ENCODE measurements at places on chromosomes 13 and 19.

GRCh38 chr19:41376241-41376997, at the start of gene TMEM91:
Gene TMEM91 (plus strand): TSS chr19:41376533. CDS start chr19:41378310, 1,777 bp downstream.
- DNase-seq: no peak

- DNase-seq: no peak
Observed at GRCh38 chr13:80873589-80873988, 532.7 kb upstream of the SPRY2 start.

DNA sequence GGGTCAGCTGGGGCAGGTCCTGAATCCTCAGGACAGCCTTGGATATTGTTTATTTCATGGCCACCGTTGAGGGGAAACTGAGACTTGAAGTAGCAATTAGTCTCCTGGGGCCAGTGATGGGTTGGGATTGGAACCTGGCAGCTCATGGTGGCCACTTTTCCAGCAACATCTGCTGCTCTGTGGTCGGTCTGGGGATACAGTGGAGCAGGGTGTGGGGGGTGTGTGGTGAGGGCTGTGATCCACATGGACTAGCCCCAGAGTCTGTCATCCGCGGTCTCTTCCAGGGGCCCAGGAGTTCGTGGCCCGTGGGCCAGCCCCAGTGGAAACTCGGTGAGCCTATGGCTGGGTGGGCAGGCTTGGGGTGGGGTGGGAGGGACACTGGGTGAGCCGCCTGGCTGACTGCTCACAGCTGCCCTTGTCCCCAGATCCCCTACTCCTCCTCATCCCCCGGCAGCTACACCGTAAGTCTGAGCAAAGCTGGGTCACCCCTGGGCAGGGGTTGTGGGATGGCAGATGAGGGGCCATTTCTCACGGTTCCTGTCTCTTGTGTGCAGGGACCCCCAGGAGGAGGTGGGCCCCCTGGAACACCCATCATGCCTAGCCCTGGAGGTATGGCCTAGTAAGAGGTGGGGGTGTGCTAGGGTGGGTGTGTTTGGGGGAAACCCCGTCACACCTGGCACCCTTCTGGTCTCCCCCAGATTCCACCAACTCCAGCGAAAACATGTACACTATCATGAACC, 5.5 kb downstream of the ISYNA1 start:
- DNase-seq: no peak

DNA sequence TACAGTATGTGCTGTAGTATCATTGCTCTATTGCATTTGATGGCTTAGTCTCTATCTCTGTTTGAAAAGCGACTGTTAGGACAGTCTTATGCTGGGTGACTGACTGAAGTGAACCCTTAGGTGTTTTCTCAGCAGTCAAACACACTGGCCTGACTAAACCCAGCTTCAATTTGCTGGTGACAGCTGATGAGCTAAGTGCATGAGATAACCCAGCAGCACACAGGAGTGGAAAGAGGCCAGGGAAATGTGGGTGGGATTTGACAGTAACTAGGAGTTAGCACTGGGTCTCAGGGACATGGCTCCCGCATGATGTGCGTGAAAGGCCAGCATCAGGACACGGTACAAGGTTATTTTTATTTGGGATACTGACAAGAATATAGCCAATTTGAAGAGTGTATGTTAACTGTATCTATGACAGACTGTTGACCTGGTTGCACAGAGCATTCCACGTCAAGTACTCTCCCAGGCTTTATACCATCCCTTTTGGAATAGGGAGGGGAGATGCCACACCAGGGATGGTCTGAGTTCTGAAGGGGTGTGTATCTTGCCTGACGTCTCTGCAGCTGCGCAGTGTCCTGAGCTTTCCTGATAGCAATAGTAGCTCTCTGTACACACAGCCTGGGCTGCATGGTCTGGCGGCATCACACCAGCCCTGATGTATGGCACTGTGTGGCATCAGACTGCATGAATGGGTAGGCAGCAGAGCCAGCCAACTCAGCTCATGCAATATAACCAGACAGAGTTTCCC, 144.8 kb downstream of the FLT1 start:
- DNase-seq: no peak

GRCh38 chr13:105207572-105208293, 1327.7 kb downstream of the EFNB2 start:
- no peak for DNase-seq

DNA sequence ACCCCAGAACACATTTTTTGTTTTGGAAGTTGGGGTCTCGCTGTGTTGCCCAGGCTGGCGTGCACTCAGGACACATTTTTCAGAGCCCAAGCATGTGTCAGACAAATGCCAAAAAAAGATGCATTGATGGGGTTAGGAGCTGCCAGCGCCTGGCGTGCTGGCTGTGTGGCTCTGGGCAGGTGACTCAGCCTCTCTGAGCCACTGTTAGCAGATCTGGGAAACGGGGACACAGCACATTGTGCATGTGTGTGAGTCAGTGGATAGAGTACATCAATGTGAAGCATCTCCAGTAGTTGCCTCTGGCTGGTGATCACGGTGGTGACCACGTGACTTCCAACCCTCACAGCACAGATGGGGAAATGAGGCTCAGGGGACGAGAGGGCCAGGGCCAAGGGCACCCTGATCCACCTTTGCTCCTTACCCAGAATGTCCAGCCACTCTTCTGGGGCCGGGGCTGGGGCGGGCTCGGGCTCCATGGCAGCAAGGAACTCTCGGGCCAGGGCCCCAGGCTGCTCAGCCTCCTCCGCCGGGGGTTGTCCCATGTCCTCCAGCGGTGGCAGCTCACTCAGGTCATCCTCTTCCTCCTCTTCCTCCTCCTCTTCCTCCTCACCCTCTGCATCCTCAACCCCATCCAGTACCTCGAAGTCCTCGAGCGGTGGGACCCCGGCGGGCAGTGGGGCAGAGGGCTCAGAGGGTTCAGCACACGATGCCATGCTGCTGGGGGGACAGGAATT, 1.9 kb downstream of the FKBP8 start:
- no peak for DNase-seq

- DNase-seq: no peak
Observed at GRCh38 chr19:5593343-5594255, 25.8 kb upstream of the TINCR start.

DNA sequence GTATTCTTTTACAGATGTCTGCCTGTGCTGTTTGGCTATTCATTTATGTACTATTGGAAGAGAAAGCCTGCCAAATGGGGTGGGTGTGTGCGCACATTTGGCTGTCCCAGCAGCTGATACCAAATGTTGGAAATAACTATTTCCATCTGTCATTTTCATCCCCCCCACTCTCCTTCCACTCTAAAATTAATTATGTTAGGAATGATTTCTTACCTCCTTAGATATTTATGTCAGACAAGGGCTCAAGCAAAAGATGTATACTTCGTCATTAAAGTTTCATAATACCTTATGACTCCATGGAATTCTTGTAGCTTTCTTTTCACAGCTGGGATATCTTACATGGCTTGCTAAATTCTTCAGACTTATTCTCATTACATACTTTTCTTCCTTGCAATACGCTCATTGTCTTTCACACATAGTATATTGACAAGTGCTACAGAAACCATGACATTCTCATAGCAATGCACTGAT, 18.6 kb downstream of the ITM2B start:
- DNase-seq: no peak

- DNase-seq: no peak
Observed at GRCh38 chr19:7507884-7508283, 8.0 kb upstream of the ZNF358 start.

DNA sequence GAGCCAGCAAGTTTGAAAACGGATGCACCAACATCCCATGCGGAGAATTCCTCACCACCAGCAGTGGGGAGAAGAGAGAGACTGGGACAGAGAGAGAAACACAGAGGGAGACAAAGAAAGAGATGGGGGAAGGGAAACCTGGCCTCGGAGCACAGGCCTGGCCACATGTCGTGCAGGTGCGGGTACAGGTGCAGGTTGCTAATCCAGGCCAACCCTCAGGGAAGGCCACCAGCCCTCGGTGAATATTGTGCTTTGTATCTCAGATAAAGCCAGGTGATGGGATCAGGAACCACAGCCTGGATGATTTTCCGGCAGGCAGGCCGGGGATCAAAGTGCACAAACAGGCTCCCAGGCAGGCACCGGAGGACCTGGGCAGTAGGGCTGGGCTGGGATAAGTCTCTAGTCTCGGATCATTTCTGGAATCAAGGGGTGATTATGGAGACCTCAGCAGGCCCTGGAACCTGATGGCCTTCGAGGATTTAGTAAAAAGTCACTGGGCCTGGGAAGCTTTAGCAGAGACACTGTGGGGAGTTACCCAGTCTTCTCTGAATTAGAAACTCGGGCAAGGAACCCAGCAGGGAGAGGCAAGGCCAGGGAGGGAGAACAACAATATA, 3.7 kb downstream of the GAS6 start:
- no peak for DNase-seq

DNA sequence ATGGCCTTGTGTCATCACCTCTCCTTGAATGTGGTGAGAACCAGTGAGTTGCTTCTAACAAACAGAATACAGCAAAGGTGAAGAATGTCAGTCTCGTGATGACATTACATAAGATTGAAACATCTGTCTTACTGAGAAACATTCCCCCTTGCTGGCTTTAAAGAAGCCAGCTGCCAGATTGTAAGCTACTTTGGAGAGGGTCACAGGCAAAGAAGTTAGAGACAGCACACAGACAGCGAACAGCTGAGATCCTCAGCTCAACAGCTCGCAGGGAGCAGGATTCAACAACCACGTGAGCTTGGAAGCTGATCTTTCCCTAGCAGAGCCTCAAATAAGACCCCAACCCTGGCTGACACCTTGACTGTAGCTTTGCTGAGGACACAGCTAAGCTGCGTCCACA, 367.9 kb downstream of the LIG4 start:
- DNase-seq: no peak

DNA sequence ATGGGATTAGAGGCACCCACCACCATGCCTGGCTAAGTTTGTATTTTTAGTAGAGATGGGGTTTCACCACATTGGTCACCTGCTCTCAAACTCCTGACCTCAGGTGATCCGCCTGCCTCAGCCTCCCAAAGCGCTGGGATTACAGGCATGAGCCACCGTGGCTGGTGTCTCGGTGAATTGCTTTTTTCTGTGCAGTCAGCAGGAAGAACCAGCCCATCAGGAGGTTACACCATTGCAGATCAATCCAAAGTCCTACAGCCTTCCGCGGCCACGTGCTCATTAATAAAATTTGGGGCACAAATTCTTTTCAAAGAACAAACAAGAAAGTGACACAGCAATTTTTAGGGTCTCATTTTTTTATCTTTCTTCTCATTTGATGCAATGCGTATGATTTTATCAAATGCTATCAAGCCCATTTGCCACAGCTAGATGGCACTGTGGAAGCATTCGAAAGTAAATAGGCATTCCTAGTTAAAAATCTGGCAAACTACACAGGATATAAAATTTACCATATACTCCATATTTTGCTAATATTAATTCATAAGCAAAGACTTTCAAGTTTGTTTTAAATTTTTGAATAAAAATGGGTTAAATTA, 54.4 kb upstream of the ZNF835 start:
- no peak for DNase-seq

- no peak for DNase-seq
Observed at GRCh38 chr13:45575830-45576180, 39.7 kb downstream of the ERICH6B start.

- no peak for DNase-seq
Observed at GRCh38 chr19:50330365-50331078, 1.3 kb upstream of the KCNC3 start.

DNA sequence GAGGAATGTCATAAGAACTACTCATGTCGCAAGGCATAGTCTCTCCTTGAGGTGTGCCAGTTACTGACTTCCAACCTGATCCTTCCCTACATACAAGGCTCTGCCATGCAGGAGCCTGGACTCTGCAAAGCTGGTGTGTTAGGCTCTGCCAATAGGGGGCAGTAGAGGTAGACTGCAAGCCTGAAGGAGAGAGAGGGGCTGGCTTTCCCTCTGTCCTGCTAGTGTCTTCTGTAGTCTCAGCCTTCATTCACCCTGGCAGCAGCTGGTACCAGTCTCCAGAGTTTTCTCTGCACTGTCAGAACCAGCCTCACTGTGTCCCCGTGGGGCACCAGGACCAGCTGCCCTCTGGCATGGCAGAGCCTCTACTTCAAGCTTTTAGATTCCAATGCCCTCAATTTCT, 14.5 kb downstream of the SHISA2 start:
- no peak for DNase-seq

DNA sequence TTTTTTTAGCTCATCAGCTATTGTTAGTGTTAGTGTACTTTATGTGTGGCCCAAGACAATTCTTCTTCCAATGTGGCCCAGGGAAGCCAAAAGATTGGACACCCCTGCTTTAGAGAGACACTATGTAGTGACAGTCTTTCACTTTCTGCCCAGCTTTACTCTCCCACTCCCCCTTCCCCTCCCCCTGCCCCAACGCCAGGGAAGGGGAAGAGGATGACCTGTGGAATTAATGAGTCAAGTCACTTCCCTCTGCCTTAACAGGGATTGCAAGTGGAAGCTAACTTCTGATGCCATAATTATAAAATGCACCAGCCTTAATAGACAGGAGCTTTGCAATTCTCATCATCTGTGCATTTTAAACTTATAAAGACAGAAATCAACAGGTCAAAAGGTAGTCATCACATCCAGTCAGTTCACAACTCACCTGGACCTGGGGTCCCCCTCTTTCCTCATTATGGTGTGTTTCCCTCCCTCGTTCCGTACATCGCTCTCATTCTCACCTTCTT, 1.6 kb downstream of the ZNF415 start:
- DNase-seq: no peak

GRCh38 chr19:21269813-21270212, 59.4 kb downstream of the ZNF708 start:
- DNase-seq: no peak

- peak; percentile 34 for DNase-seq
Observed at GRCh38 chr13:102915393-102915930, 69.6 kb downstream of the ERCC5 start.

- no peak for DNase-seq
Observed at GRCh38 chr13:74134777-74135325, 647 bp upstream of the KLF12 start.

- DNase-seq: no peak
Observed at GRCh38 chr19:18645035-18645511, 8.2 kb downstream of the KLHL26 start.

- no peak for DNase-seq
Observed at GRCh38 chr19:7637374-7638256, 705 bp downstream of the STXBP2 start.

GRCh38 chr19:2538096-2538757, 62.3 kb downstream of the GADD45B start:
- no peak for DNase-seq

DNA sequence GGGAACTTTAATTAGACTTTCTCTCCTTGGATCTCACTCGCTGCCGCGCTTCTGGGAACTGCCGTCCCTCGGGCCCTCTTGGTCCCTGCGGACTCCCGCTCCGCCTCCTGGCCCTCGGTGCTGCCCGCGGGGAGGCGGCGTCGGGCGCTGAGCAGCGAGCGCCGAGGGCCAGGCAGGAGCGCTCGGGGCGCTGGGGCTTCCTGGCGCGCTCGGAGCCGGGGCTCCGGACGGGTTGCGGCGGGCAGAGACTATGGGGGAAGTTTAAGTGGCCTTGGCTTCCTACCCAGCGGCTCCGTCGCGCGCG, 704 bp downstream of the CHST8 start:
- DNase-seq: no peak

- DNase-seq: no peak
Observed at GRCh38 chr13:76707360-76707759, 178.8 kb downstream of the KCTD12 start.

DNA sequence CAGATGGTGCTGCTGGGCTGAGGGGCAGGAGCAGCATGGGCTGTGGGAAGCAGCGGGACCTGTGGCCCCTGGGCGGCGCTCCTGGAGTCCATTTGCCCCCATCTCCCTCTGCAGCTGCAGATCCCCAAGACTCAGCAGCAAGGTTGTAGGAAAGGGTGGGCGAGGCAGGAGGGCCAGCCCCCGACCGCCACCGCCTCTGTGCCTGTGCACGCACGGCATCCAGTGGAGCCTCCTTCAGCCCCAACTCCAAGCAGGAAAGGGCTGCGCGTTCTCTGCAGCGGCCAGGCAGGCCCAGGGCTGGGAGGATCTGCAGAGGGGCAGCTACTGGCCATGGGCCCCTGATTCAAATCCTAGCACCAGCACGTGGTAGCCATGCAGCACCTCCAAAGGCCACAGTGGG, 20.8 kb downstream of the DPF1 start:
- DNase-seq: no peak
